ENCODE measurements at places on chromosomes 5 and 9.
A peak's percentile ranks its signal among the peaks of the same experiment; 100 is the strongest.

GRCh38 chr5:115343855-115344254 is 47.4 kb upstream of the CCDC112 start:
- DNase-seq: no peak

- peak; percentile 62 for DNase-seq
Observed at GRCh38 chr5:66840511-66841013, 244.4 kb downstream of the MAST4 start.

DNA sequence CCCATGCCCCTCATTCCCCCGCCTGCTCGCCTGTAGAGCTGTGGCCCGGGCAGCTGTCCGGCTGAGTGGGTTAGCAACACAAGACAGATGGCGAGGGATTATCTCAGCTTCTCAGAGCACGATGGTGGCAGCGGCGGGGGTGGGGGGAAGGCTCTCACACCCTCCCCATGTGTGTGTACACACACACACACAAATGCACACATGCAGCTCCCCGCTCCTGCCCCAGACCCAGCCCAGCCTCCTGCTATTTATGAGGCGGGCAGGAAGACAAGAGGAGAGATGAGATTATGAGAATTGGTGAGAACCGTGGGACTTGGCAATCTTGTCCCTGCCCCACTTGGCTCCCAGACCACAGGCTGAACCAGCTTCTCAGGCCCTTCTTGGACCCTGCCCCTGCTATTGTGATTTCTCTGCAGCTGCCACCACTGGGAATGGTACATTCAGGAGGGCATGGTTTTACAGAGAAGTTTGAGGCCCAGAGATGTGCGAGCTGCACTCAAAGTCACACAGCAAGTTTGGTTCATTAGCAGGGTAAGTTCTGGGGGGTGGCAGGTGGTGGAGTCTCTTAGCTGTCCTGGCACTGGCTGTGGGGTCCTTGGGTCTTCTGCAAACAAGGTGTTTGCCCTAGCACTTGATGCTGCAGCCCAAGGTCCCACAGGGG is 51.0 kb upstream of the PSD2 start:
- DNase-seq: no peak

GRCh38 chr9:5511935-5512580 is 1.7 kb downstream of the PDCD1LG2 start:
- no peak for DNase-seq

- DNase-seq: no peak
Observed at GRCh38 chr5:42518595-42519221, 95.5 kb downstream of the GHR start.

DNA sequence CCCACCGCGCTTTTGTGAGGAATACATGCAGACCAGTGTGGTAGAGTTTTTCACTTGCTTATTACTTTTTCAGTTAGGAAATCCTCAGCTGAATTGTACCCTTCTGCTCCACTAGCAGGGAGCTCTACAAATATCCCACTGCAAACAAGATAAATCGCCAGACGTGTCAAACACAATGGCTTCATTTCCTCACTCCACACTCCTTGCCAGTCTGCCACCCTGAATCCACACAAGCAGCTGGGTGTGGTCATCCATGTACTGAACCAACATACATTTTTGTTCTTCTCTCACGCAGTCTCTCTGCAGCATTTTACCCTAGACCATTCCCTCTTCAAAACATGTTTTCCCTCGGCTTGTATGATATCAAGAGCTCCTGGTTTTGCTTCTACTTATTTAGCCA is 3.7 kb upstream of the ROR2 start:
- no peak for DNase-seq

GRCh38 chr5:35685161-35685560 is 67.5 kb downstream of the SPEF2 start:
- DNase-seq: no peak

DNA sequence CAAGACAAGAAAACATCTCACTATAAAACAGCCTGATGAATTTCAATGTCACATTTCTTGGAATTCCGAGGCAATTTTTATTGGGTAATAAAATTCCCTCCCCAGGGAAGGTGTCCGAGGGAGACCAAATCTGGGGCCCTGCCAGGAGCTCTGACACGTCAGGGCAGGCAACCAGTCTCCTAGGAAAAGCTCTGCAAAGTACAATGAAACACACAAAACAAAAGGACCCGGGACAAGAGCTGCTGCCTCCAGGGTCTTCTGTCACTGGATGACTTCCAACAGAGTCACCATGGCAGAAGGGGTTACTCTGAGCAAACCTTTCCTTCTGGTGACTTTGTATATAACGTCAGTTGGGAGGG is 50.8 kb downstream of the SAXO1 start:
- no peak for DNase-seq

DNA sequence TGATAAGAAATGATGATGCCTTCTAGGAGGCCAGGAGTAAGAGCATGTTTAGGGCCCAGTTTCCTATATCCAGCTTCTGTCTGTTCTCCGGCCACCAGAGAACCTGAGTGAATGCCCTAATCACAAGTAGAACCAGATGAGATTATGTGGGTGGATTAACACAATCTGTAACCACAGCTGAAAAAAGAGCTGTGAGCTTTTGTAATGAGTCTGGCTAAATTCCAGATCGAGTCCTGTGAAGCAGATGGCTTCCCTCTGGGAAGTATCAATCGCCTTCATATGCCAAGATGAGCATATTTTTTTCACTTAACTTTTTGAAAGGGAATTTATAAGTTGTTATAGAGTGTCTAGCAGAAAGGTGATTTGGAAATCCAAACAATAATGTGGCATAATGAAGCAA is 99.8 kb downstream of the NNT start:
- DNase-seq: no peak

DNA sequence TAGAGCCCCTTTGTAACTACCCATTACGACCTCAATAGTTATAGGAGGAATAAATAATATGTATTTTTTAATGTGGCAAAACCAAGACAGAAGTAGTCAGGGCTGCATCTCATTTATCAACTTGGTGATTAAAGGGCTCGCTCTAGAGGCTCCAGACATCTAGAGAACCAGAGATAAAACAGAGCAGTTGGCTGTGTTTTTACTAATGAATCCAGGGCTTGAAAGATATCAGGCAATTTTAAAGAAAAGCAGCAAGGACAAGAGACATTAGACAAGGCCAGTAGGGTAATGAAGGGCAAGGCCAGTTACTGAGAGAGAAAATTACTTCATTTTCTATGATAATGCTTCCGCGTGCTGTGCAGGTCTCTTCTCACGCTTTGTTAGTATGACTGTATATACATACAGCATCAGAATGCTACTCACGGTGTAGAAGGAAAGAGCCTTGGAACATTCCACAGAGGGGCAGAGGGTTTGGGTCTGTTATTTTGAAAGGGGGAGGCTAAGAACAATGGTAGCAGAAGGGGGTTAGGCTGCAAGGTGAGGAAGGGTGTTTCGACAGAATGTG is 110.4 kb downstream of the SEMA6A start:
- DNase-seq: no peak

DNA sequence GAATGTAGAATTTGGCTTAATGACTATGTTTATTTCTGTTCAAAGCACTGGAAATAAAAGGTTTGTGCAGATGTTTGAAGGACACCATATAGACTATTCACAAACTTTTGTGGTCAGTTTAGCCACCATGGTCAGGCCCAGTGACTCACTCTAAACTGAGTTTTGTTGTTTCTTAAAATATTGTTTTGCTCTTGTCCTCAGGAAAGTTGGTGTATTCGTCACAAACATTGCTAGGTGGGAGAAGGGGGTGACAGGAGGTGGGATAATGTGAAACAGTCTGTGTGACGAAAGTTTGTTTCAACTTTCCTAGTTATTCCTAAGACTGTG is 35.0 kb upstream of the LIFR start:
- no peak for DNase-seq

GRCh38 chr5:84603568-84604185 is 219.0 kb upstream of the EDIL3 start:
- DNase-seq: no peak

DNA sequence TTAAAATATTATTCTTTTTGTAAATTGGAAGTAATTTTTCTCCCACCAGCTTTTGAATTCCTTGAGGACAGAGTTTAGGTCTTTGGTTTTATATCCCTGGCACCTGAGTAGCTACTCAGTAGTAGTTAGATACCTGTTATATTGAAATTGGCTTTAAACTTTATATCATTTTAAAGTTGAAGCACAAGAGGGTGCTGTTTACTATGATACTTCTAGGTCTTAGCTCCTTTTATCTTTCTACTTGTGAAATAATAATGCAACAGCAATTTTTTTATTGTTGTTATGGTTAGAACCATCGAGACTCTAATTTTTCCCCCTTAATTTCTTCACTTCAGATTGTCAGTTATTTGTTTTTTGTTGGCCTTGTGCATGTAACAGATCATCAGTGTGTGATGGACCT is 46.3 kb downstream of the AP3S1 start:
- DNase-seq: no peak

- no peak for DNase-seq
Observed at GRCh38 chr5:81065492-81065891, 105.3 kb downstream of the RASGRF2 start.

DNA sequence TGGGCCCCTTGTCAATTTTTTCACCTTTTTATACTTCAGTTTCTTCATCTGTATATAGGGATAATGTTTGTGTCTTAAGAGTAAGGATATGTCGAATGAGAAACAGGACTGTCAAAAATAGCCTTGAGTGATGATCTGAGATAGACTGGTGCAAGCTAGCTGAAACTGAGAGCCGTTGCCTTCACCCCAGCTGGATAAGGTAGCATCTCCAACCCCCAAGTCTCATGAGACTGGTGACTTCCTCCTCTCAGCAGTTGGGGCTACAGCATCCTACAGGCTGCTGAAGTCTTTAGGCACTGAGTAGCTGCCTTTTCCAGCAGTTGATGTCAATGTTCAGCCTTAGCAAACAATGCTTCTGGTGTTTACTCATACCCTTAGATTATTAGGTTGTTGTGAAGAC is 330.2 kb downstream of the OSTF1 start:
- peak; percentile 5 for DNase-seq

DNA sequence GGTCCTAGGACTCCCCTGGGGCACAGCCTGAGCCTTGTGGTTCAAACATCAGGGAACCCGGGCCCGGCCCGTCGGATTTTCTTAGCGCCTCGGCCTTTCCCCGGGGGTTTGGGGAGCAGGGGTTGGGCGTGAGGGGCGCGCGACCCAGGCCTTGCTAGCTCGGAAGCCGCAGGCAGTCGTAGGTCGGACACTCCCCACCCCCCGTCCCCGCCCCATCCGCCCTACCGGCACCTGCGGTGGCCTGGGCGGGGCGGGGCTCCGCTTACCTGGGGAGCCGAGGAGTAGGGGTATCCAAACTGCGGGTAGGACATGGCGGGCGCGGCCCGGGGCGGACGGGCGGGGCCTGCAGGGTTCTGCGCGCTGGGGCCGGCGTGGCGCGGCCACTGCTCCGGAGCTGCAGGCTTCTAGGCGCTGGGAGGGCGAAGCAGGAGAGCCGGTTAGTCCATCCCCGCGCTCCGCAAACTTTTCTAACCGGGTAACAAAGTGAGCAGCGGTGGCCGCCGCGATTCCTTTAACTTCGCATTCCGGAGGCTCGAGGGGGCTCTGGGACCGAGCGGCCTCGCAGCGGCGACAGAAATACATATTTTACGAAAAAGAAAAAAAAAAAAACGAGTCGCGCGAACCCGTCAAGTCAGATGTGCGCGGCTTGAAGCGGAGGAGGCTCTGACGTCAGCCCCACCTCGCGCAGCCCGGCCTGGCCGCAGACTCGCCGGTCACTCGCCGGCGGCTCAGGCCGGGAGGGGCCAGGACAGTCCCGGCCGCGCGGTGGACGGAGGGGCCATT is at the start of gene IRX4:
Gene IRX4, minus strand, starts transcription at position 589 of the 783 bp plus-strand sequence. Its CDS starts 278 bp downstream, at position 311.
- no peak for DNase-seq

DNA sequence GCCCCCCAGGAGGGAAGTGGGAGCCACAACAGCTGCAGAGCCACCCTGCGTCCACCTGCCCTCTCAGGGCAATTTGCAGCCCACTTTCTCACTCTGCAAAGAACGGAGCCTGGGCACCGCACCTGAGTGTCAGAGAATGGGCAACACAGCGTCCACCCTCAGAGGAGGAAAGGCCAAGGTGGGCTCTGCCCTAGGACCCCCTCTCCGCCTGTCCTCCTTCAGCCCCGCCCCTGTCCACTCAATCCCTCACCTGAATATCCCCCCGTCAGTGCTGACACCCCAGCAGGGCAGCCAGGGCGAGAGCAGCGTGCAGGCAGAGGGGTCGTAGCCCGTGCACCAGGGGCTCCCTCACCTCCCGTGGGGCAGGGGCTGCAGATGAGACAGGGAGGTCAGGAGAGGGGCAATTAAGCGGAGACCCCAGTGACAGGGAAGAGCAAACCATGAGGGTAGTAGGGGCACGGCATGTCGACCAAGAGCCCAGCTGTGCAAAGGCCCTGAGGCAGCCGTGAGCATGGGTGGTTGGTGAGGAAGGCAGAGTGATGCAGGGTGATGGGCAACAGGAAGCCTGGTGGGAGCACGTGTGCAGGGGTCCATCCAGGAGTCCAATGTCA is 140.3 kb downstream of the OLFM1 start:
- no peak for DNase-seq

GRCh38 chr5:134394932-134395331 is 16.7 kb downstream of the CDKN2AIPNL start:
- DNase-seq: no peak

GRCh38 chr5:75331095-75332090 is 5.6 kb upstream of the HMGCR start:
- DNase-seq: no peak

GRCh38 chr5:35133186-35133585 is 85.4 kb upstream of the AGXT2 start:
- no peak for DNase-seq

GRCh38 chr9:82553654-82554366 is 509.1 kb downstream of the RASEF start:
- DNase-seq: no peak

DNA sequence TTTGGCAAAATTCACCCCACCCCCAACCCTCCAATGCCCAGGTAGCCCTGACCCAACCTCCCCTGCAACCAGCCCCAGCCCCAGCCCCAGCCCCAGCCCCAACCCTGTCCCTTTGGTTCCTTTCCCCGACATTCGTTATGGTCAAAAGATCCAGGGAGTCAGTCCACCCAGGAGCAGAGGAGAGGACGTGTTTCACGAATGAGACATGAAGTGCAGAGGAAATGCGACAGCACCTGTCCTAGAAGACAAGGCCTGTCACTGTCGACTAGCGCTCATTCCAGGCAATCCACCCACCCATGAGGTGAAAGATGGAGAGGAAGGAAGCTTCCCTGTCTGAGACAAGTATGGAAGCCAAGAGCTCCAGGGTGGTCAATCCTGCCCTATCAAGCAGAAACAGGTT is 485.0 kb downstream of the SPATA31A7 start:
- DNase-seq: no peak

DNA sequence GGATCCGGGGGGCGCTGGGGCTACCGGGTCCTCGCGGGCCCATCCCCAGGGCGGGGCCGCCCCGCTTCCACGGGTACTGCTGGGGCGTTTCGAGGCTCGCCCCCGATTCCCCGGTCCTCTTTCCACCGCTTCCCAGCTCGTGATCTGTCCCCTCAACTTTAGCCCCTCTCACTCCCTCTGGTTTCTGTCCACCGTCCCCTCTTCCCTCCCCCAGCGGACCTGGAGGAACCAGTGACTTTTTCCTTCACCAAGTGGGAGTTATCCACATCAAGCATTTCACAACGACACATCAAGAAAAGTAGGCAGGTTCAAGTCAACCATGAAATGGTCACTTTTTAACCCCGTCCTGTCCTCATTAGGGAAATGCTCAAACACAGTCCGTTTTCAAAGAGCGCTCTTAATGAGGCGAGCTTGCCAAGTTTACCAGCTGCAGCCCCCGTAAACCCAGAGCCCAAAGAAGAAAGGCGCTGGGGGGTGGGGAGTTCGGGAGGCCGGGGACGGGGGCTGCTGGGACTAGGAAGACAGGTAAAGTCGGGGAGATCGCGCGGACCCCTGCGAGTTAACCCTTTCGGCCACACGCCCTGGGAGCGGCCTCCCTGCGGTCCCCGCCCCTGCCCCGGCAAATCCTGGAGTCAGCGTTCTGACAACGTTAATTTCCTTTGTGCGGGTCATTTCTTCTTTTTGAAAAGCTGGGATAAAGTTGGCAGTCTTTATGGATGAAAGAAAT is 2.1 kb upstream of the NFIB start:
- DNase-seq: no peak
